ENCODE measurements at places on chromosomes 11 and 22.
A peak's percentile ranks its signal among the peaks of the same experiment; 100 is the strongest.

DNA sequence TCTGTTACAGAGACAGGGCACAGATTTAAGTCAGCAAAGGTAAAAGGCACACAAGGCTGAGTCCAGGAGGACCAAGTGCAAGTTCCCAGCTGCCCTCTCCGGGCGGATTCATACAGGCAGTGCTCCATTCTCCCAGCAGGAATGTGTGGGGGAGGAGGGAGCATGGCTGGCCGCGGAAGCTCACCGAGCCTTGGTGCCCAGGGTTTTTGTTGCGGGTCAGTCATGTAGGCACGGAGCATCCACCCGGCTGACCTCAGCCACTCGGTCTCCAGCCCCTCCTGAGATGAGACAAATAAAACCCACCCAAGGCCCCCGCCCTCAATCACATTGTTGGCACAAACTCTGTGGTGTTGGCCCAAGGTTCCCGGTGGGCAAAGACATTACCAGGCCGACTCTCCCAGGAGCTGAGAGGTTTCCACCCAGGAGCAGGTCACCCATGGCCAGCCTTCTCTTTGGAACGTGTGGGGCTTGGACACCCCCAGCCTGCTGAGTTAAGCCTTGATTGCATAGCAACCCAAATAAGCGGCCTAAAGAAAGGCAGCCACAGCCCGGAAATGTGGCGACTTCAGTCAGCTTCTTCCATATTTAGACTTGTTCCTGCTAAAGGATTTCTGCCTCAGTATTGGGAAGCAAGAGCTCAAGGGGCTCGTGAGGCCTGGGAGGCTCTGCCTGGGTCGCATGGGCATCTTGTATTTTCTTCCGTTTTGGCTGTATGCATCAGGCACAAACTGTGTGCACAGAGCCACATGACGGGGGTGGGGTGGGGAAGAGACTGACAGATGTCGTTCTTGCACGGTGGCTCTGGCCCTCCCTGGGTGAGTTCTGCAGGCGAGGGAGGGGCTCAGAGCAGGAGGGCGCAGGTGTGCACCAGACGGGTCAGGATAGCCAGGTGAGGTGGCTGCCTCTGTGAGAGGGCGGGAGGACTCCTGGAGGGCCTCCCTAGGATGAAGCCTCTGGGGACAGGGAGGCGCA lies 63.0 kb downstream of the ARHGAP8 start:
- peak; percentile 19 for DNase-seq

GRCh38 chr22:26273011-26273675 lies 103.9 kb downstream of the SEZ6L start:
- no peak for DNase-seq

DNA sequence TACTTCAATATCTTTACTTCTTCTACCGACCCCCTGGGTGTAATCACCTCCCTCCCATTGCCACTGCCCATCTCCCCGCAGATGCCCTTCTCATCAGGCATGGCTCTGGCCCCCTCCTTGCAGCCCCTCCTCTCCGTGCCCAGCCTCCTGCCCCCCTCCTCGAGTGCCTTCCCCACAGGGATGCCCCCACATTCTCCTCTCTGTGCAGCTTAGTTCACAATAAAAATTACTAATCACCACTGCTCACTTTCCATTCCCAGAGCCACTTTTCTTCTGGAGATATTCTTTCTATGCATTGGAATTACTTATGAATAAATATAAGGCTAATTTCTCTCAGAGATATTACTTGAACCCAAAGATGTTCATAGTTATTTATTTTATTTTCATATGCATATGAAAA lies 22.1 kb downstream of the IFITM10 start:
- DNase-seq: no peak

- no peak for DNase-seq
Observed at GRCh38 chr11:84681456-84681855, 945.7 kb downstream of the DLG2 start.

DNA sequence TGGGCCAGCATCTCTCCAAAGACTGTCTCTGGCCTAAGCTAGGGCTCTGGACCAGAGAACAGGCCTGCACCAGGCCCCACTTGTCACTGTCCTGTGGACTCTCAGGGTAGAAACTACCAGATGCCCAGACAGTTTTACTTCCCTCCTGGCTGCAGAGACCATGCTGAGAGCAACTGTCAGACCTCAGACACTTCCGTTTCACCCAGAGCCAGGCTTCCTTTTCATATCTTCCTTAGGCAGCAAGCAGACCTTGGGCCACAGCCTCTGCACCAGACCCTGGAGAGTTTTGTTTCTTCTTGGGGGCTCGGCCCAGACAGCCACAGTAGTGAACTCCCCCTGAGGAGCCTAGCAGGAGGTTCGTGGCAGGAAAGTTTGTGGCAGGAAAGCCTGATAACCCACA lies 12.1 kb upstream of the FCHSD2 start:
- no peak for DNase-seq

DNA sequence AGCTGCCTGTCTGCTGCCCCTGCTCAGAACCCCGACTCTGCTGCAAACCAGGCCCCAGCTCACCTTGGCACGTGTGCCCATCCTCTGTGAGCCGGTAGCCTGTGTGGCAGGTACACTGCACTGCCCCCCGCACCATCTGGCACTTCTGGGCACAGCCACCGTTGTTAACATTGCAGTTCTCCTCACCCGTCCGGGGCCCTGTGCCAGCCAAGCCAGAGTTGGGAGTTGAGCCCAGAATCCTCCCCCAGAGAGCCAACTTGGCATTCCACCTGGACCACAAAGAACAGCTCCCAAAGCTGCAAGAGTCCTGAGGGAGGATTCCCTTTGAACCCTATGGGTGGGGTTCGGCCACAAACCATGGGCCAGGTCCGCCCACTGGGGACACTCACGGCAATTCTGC lies 22.5 kb downstream of the LRP4 start:
- DNase-seq: no peak

- no peak for DNase-seq
Observed at GRCh38 chr11:36215693-36216060, 73.5 kb downstream of the COMMD9 start.

GRCh38 chr22:20312396-20313191 lies 7.3 kb downstream of the DGCR6L start:
- no peak for DNase-seq

DNA sequence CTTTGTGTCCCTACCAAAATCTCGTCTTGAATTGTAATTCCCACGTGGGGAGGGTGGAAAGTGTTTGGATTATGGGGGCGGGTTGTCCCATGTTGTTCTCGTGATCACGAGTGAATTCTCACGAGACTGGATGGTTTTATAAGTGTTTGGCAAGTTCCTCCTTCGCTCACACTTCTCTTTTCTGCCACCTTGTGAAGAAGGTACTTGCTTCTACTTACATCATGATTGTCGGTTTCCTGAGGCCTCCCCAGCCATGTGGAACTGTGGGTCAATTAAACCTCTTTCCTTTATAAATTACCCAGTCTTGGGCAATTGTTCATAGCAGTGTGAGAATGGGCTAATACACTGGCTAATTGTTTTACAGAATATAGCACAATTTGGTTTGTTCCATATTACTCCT lies 326.3 kb downstream of the GRM5 start:
- no peak for DNase-seq

GRCh38 chr11:107562647-107563208 lies 2.8 kb downstream of the ALKBH8 start:
- DNase-seq: no peak

DNA sequence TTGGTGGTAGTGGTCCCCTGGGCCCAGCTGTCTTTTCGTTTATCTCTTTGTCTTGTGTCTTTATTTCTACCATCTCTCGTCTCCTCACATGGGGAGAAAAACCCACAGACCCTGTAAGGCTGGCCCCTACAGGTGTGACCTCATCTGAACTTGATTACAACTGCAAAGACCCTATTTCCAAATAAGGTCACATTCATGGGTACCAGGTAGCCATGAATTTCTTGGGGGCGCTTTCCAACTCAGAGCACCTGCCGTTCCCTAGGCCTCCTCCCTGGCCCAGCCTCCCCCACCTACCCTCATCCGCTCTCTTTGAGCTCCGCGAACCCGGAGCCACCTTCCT lies 14.0 kb upstream of the RRP7A start:
- DNase-seq: no peak

- no peak for DNase-seq
Observed at GRCh38 chr11:13446444-13446843, 16.6 kb downstream of the BTBD10 start.

GRCh38 chr11:959027-959426 lies 33.4 kb downstream of the AP2A2 start:
- no peak for DNase-seq

DNA sequence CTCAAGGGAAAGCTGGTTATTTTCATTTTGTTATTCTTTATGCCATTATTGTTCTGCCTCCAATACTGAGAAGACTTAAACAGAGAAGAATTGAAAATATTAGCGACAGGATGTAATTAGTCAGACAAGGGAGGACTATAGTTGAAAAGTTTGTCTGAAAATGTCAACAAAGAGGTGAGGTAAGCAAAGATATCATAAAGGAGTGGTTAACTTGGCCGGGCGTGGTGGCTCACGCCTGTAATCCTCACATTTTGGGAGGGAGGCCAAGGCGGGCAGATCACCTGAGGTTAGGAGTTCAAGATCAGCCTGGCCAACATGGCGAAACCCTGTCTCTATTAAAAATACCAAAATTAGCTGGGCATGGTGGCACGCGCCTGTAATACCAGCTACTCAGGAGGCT lies 4.1 kb upstream of the HYLS1 start:
- DNase-seq: no peak

DNA sequence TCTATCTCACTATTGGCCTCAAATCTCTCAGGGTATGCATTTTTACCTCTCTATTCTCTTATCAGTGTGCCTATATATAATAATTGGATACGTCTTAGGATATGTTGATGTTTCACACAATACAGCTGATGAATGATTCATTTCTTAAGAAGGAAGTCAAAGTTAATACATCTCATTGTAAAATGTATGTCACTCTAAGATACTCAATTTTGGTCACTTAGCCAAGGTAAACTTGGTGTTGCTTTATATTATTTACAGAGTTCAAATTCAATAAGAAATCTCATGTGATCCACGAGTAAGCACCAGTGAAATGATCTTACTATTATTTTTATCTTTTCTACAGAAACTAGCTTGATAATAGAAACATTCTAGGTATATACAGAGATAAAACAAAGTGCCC lies 1266.5 kb downstream of the JRKL start:
- DNase-seq: no peak

- no peak for DNase-seq
Observed at GRCh38 chr11:104898685-104899013, 389 bp upstream of the CASP12 start.

DNA sequence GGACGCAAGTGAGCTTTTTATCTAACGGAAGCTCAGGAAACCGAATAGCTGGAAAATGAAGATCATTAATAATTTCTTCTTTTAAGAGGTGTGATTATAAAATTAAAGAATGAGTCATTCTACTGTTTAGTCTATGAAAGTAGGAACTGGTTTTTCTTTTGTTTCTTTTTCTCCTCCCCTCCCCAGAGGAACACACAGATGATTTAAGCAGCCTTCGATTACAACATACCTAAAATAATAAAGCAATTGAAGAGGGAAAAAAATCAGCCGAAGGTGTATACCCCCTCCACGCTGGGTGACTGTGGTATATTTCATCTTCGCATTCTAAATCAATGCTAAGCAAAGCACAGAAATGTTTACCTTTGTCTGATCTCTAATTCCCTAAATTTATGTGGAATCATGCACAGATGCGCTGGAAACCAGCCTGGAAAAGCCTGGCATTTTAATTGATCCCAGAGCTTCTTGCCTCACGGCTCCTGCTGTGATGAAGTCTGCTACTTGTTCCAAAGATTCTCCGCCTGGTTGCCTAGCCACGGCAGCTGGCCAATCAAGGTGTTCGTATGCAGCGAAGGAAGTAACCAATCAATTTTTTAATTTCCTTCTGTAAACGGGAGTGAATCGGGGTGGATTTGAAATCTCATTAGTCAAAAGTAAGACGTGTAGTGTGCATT lies 133.9 kb downstream of the FANCF start:
- no peak for DNase-seq

- no peak for DNase-seq
Observed at GRCh38 chr11:97614606-97615005, 1224.8 kb downstream of the JRKL start.
